ENCODE measurements at places on chromosomes 4 and X.

DNA sequence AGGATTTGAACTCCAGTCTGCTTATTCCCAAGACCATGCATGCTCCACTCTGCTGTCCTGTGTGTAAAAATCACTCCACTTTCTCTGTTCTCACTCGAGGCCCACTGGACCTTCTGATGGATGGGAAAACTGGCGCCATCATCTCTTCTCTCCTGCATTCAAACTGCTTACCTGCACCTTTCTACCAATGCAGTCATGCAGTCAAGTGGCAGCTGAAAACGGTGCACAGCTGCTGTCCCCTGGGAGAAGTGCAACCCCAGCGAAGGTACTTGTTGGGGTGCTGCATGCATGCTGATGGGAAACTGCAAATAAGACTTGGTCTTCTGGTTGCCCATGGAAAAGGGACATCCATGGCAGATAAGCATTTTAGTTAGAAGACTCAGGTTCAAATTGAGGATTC, 147.1 kb downstream of the EVC2 start:
- DNase-seq, result no peak

- no peak for DNase-seq
Observed at GRCh38 chrX:68115371-68115770, 317.9 kb downstream of the OPHN1 start.

- DNase-seq, result no peak
Observed at GRCh38 chrX:134396174-134396573, 63.8 kb upstream of the HPRT1 start.

- DNase-seq, result no peak
Observed at GRCh38 chr4:25984266-25984665, 70.2 kb downstream of the SMIM20 start.

- no peak for DNase-seq
Observed at GRCh38 chr4:47444031-47444430, 19.5 kb downstream of the COMMD8 start.

DNA sequence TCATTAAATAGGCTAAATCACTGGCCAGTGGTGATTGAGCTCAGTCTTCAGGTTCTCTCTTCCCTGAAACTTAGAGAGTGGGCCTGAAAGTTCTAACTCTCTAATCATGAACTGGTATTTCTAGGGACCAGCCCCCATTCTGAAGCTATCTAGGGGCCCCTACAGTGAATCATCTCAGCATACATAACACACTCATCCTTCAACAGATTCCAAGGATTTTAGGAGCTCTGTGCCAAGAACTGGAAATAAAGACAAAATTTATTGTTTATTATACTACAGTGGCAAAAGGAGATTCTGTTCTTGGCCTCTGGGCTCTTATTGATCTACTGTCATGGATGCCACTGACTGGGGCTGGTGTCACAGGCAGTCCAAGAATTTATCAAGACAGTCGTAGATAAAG, 263.8 kb upstream of the IGFBP7 start:
- no peak for DNase-seq

DNA sequence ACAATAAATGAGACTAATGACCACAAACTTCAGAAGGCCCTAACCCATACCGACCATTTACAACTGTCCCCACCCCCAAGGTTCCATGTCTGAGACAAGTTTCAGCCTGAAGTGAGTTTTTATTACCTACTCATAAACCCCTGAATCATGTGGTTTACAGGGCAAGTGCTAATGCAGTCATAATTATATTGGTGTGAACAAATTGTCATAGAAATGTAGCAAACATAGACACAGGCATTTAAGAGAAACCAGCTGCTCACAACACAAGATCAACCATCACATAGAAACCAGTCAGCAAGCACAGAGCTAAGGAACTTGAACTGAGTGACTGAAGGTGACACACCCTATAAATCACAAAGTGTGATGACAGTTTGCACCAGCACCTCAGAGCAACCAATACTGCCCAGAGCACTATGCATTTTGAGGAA, 173.8 kb upstream of the MID1 start:
- no peak for DNase-seq

DNA sequence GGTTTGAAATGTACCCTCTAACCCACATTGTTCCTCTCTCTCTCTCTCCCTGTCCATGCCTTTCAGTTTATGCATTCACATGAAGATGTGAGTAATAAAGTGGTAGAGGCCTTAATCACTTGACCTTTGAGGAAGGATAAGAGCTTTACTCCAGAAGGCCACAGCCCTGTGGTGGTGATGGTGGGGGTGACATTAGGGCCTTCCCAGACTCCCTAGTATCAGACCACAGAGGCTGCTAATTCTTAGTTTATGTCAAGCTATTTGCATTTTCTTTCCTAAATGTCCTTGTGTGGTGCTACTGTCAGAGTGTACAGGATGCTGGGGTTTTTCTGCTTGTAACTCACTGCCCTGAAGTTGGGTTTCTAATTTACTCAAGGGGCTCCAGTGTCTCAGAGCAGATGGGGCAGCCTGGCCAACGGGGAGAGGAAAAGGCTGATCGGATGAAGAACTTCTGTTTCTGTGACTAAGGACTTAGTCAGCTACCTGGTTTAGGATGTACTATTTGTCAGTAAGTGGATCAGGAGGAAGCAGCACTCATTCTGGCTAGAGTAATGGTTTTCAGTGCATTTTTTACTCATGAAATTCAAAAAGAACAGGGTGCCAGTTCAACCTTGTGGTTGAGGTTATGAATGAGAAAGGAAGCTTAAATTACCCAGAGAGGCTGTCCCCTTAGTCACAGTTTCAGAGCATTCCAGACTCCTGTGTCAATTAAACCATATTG, 509.6 kb upstream of the DIPK2B start:
- peak; percentile 61 for DNase-seq

DNA sequence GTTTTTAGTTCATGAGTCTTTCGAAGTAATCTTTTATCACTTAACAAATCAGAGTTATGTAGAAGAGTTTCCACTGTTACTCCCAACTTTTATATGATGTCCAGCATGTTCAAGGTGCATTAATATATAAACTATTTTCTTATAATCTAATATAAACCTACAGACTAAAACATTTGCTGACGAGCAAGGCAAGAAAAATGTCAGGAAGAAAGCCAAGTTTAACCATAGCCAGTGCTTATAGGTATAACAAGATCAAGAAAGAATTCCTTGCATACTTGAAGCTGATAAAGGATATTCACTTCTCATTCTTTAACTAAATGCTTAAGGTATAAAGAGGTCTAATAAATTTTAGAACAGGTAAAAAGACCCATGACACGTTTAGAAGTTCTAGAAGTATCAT, 167.7 kb downstream of the NPNT start:
- DNase-seq, result no peak

GRCh38 chr4:37858112-37858511, 31.6 kb downstream of the PGM2 start:
- no peak for DNase-seq

DNA sequence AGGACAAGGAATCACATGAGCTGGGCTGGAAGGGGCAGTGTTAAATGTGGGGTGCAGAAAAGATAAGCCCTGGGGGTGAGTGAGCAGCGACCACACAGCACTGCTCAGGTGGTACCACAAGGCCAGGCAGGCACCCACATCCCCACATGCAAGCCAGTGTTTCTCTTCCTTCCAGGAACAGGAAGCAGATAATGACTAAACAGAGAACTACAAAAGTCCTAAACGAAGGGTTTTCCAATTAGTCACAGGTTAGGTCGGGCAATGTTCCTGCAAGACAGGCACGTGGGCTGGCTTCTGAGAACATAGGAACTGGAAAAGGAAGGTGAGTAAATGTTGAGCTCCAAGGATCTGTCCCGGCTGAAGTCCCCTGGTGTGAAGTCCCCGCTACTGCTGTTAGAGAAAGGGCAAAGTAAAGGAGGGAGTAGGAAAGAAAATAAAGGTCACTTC, 19.5 kb downstream of the RELL1 start:
- DNase-seq, result peak; percentile 35
